Pancreas (tissue), 10 donors: ENCODE measurements at places on chromosomes 5 and 9. TPM values are rescaled to one million over a fixed set of nuclear protein-coding genes. Genes with fewer than 3 reads are reported as not detected.
A peak's percentile ranks its signal among the peaks of the same experiment; 100 is the strongest.

GRCh38 chr5:97508864-97509263 lies 325.8 kb upstream of the RIOK2 start:
- H3K4me1 ChIP-seq, result no peaks in the 10 kb centered on the region
- no peak for DNase-seq
- H3K4me3 ChIP-seq, result no peak overlapping the region

The PTGDS gene
- total RNA-seq, result 39.1 TPM

- H3K4me1 ChIP-seq, result no peaks in the 10 kb centered on the region
- no peak for DNase-seq
- H3K27ac ChIP-seq, result no peak overlapping the region
- no peaks in the 10 kb centered on the region for H3K27me3 ChIP-seq
- H3K36me3 ChIP-seq, result no peaks in the 10 kb centered on the region
- no peak overlapping the region for H3K4me3 ChIP-seq
Observed at GRCh38 chr5:102713682-102714231, 41.3 kb upstream of the PAM start.

The GPR150 gene
- total RNA-seq, result 0.84 TPM

GRCh38 chr5:169764018-169764378 lies 126.9 kb downstream of the DOCK2 start:
- no peak overlapping the region for H3K4me3 ChIP-seq
- no peaks in the 10 kb centered on the region for H3K36me3 ChIP-seq
- peaks cover 7% of the 10 kb centered on the region for H3K4me1 ChIP-seq
- no peak for DNase-seq
- H3K27ac ChIP-seq, result no peak overlapping the region
- no peaks in the 10 kb centered on the region for H3K27me3 ChIP-seq

The CAMLG gene
- total RNA-seq, result 11.0 TPM

DNA sequence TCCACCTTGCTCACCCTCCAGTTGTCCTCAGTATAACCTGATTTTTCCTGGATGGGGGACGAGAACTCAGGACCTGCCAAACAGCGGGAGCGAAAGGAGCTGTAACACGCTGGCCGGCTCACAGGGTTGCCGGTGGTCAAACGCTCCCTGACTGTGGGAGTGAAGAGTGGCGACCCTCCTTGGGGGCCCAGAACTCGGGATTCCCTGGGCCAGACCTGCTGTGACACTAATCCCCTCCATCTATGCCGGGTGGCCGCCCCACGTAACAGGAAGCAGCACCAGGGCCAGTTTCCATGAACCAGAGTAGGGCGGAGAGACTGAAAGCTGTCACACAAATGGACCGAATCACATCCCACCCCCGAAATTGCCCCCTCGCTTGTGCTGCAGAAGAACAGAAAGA lies 1809.2 kb upstream of the ACO1 start:
- H3K27me3 ChIP-seq, result no peaks in the 10 kb centered on the region
- no peak overlapping the region for H3K27ac ChIP-seq
- no peaks in the 10 kb centered on the region for H3K4me1 ChIP-seq
- H3K36me3 ChIP-seq, result no peaks in the 10 kb centered on the region
- no peak for DNase-seq
- no peak overlapping the region for H3K4me3 ChIP-seq

GRCh38 chr5:151703227-151703626 lies 16.5 kb upstream of the SPARC start:
- H3K4me1 ChIP-seq, result no peaks in the 10 kb centered on the region
- H3K4me3 ChIP-seq, result no peak overlapping the region
- no peaks in the 10 kb centered on the region for H3K27me3 ChIP-seq
- no peak for DNase-seq
- no peaks in the 10 kb centered on the region for H3K36me3 ChIP-seq

The HNRNPK gene
- 211 TPM for total RNA-seq

DNA sequence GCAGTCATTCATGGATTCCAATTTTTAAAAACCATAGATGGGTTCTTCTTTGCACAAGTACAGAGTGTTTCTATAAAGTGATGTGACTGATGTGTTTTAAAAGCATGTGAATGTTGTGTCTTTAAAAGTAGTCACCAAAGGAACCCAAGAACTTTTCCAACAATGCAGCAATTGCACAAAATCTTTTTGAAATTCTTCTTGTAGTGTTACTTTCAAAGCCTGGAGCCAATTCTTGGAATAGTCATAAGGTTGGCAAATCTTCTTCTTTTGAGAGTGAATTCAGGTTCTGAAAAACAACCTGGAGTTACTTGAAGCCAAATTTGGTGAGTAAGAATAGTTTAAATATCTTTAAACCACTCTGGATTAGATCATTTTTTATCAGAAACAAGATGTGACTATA lies 10.5 kb downstream of the GRAMD2B start:
- H3K4me3 ChIP-seq, result no peak overlapping the region
- H3K27ac ChIP-seq, result no peak overlapping the region
- H3K36me3 ChIP-seq, result no peaks in the 10 kb centered on the region
- no peaks in the 10 kb centered on the region for H3K4me1 ChIP-seq
- no peaks in the 10 kb centered on the region for H3K27me3 ChIP-seq

The SV2C gene
- 0.18 TPM for total RNA-seq

- no peaks in the 10 kb centered on the region for H3K4me1 ChIP-seq
- H3K27ac ChIP-seq, result no peak overlapping the region
- H3K36me3 ChIP-seq, result no peaks in the 10 kb centered on the region
- no peaks in the 10 kb centered on the region for H3K27me3 ChIP-seq
- no peak for DNase-seq
Observed at GRCh38 chr5:173296737-173297676, 31.2 kb downstream of the STC2 start.

The DOCK8 gene
- total RNA-seq, result 22.7 TPM

- no peaks in the 10 kb centered on the region for H3K36me3 ChIP-seq
- DNase-seq, result no peak
- peak overlapping the region; percentile 95 for H3K4me3 ChIP-seq
- no peaks in the 10 kb centered on the region for H3K27me3 ChIP-seq
Observed at GRCh38 chr5:57175551-57176309, 1.9 kb downstream of the GPBP1 start.

DNA sequence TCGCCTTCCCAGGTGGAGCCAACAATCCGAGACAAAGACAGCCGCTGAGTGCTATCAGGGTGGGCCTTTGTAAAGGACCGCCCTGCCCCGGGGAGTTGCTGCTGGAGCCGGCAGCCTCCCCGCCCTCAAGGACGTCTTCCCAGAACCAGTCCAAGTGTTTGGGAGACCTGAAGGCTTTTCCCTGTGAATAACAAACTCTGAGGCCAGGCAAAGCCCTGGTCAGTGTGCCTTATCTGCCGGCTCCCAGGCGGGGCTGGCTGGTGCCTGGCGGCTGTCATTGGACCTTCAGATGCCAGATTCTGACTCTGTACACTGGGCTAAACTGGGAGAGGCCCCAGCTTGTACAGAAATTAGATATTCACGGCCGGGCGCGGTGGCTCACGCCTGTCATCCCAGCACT lies 2.1 kb downstream of the SLC9A3 start:
- H3K27me3 ChIP-seq, result no peaks in the 10 kb centered on the region
- DNase-seq, result no peak
- no peaks in the 10 kb centered on the region for H3K4me1 ChIP-seq
- no peak overlapping the region for H3K27ac ChIP-seq
- no peaks in the 10 kb centered on the region for H3K36me3 ChIP-seq
